ENCODE measurements at places on chromosomes 7 and 10. TPM values are rescaled to one million over a fixed set of nuclear protein-coding genes. Genes with fewer than 3 reads are reported as not detected.

DNA sequence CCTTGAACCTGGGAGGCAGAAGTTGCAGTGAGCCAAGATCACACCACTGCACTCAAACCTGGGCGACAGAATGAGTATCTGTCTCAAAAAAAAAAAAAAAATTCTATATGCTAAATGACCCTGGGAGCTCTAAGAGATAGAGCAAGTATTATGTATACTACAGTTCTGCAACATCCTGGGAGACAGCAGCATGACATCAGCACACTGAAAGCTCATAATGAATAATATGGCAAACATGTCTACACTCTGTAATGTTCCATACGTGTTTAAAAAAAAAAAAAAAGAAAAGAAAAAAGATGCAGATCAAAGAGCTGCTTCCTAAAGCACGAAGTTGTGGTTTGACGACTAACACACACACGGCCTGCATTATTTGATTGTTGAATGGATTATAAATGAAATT lies 72.5 kb downstream of the CUL2 start:
- H3K36me3 ChIP-seq = peaks cover 14% of the 10 kb centered on the region
- H3K4me1 ChIP-seq = peaks cover 2% of the 10 kb centered on the region
- no peak for DNase-seq

GRCh38 chr10:67934336-67934735 lies 49.9 kb downstream of the SIRT1 start:
- H3K4me1 ChIP-seq = no peaks in the 10 kb centered on the region
- no peak overlapping the region for H3K27ac ChIP-seq
- no peak overlapping the region for H3K4me3 ChIP-seq

- H3K4me3 ChIP-seq = peak overlapping the region; percentile 59
- peak overlapping the region; percentile 91 for H3K27ac ChIP-seq
- DNase-seq = no peak
Observed at GRCh38 chr7:101754424-101755159, 62.8 kb upstream of the CUX1 start.

DNA sequence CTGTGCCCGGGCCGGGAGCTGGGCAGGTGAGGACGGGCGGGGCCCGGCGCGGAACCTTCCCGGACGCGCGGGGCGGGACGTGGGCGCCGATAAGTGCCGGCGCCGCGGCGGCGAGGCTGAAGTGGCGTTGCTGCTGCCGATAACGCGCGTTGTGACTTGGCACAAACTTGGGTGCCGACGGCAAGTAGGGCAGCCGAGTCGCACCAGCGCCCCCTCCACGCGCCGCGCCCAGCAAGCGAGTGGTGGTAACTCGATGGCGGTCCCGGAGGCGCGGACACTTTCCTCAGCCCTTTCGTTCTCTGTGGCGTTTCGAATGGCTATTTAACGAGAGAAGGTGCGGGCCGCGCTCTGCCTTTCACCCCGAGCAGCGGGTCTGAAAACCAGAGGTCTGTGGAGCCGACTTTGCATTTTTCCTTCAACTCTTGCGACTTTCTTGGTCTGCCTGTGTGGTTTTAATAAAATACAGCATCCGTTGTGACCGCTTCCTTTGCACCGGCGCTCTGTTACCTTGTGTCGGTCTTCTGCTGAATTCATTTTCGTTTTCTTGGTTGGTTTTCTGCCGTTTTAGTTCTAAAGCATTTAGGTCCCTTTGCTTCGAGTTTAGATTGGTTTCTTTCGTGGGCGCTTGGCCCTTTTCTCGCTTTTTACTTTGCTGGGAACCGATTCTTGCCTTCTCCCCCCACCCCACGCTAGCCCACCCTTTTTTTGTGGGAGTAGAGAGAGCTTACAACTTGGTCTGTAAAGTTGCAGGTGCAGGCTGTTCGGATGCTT lies 701 bp downstream of the STK17A start:
- peaks cover 2% of the 10 kb centered on the region for H3K36me3 ChIP-seq
- DNase-seq = peak; percentile 50
- H3K4me1 ChIP-seq = peaks cover 22% of the 10 kb centered on the region

DNA sequence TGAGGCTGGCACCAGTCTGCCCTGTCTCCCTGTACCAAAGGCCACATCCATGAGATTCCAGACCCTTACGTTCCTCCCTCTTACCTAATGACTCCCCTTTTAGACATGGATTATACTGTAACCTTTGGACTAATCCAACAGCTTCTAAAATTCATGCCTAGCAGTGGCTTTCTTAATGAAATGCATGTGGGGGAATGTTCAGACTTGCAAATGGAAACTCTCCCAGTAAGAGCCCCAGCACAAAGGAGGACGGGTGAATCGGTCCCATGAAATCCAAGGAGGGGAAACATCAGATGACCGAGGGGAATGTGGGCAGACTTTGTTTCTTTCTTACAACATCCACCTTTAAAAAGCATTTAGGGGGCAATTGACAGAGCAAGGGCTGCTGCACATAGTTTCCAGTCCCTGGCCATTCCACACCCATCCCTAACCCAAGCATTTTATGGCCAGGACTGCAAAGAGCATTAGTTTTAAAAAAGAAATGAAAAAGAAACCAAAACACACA lies 71.5 kb downstream of the COL13A1 start:
- H3K4me3 ChIP-seq = no peak overlapping the region
- no peaks in the 10 kb centered on the region for H3K36me3 ChIP-seq
- H3K27me3 ChIP-seq = peaks cover 5% of the 10 kb centered on the region
- H3K27ac ChIP-seq = no peak overlapping the region
- no peak for DNase-seq

DNA sequence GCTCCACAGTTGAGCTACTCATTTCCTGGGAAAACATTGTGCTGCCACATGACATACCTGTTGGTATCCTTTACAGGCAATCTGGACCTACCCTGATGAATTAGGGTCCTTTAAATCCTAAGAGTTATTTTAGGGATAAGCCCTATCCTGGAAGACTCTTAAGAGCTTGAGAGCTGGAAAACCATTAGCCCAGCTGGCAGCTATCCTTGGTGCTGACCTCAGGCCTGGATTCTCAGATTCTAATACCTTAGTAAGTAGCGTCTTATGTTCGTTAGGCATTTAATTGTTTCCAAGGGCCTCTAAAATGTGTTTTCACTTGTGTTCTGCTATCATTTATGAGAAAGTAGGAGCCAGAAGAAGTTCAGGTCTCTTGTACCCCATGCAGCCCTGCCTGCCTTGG lies 93.0 kb upstream of the SORCS3 start:
- DNase-seq = no peak
- no peaks in the 10 kb centered on the region for H3K4me1 ChIP-seq
- H3K27ac ChIP-seq = no peak overlapping the region
- no peak overlapping the region for H3K4me3 ChIP-seq
- H3K27me3 ChIP-seq = peaks cover 39% of the 10 kb centered on the region
- no peaks in the 10 kb centered on the region for H3K36me3 ChIP-seq

Gene MBLAC1
- total RNA-seq = 2.9 TPM

DNA sequence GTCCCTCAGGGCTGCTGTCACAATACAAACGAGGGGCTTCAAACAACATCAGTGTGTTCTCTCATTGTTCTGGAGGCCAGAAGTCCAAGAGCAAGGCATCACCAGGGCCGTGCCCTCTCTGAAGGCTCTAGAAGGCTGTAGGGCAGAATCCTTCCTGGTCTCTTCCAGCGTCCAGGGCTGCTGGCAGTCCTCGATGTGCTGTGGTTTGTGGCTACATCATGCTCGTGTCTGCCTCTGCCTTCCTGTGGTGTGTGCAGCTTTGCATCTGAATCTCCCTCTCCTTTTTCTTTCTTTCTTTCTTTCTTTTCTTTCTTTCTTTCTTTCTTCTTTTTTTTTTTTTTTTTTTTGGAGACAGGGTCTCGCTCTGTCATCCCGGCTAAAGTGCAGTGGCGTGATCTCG lies 103.5 kb downstream of the INSYN2A start:
- no peak overlapping the region for H3K4me3 ChIP-seq
- H3K27ac ChIP-seq = no peak overlapping the region
- no peaks in the 10 kb centered on the region for H3K27me3 ChIP-seq
- peaks cover 26% of the 10 kb centered on the region for H3K36me3 ChIP-seq

DNA sequence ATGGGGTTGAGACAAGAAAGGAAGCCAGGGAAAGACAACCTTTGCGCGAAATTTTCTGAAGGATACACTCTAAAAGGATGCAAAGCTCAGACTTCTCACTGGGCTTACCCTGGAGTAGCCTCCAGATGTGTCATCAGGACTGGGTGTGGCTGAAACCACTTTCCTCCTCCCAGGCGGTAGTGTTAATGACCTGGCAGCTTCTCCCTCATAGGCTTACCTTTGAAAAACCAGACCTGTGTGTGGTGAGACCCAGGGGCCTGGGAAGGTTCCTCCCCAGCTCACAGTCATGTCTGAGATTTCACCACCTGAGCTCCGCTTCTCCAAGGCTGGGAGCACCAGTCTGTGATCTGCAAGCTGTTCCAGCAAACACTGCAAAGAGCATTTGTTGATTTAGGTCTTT lies 93.7 kb downstream of the EPC1 start:
- H3K27me3 ChIP-seq = no peaks in the 10 kb centered on the region
- peaks cover 9% of the 10 kb centered on the region for H3K4me1 ChIP-seq
- peak overlapping the region; percentile 43 for H3K27ac ChIP-seq
- DNase-seq = no peak
- H3K4me3 ChIP-seq = no peak overlapping the region
- H3K36me3 ChIP-seq = no peaks in the 10 kb centered on the region

DNA sequence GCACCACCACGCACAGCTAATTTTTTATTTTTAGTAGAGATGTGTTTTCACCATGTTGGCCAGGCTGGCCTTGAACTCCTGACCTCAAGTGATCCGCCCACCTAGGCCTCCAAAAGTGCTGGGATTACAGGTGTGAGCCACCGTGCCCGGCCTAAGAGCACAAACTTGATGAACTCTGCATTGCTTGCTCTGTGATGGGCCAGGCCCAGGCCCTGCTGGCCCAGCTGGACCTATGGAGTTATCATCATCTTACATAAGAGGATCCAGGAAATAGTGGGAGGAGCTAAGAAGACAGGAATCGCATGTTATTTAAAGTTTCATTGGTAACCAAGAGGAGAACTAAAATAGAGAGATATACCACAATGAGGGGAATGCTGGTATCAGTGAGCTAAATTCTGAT lies 86.9 kb downstream of the DAGLB start:
- H3K27me3 ChIP-seq = no peaks in the 10 kb centered on the region
- H3K4me1 ChIP-seq = no peaks in the 10 kb centered on the region
- H3K36me3 ChIP-seq = no peaks in the 10 kb centered on the region
- H3K27ac ChIP-seq = no peak overlapping the region
- H3K4me3 ChIP-seq = no peak overlapping the region

Gene GPNMB
- 2.7 TPM for total RNA-seq

Gene EPO
- total RNA-seq = 0.27 TPM

Gene ADCK2
- 24.9 TPM for total RNA-seq

GRCh38 chr10:28841625-28842024 lies 164.3 kb downstream of the BAMBI start:
- DNase-seq = no peak
- peak overlapping the region; percentile 79 for H3K27ac ChIP-seq
- H3K27me3 ChIP-seq = no peaks in the 10 kb centered on the region
- peaks cover 59% of the 10 kb centered on the region for H3K4me1 ChIP-seq
- H3K4me3 ChIP-seq = no peak overlapping the region

- no peak overlapping the region for H3K27ac ChIP-seq
- no peaks in the 10 kb centered on the region for H3K36me3 ChIP-seq
- peaks cover 28% of the 10 kb centered on the region for H3K4me1 ChIP-seq
- no peak for DNase-seq
- H3K4me3 ChIP-seq = peak overlapping the region; percentile 32
Observed at GRCh38 chr10:26217396-26218086, 967 bp downstream of the GAD2 start.

GRCh38 chr7:128352636-128353035 lies 8.9 kb downstream of the PRRT4 start:
- H3K27ac ChIP-seq = no peak overlapping the region
- no peak overlapping the region for H3K4me3 ChIP-seq
- DNase-seq = no peak
- H3K4me1 ChIP-seq = peaks cover 15% of the 10 kb centered on the region

- peaks cover 7% of the 10 kb centered on the region for H3K4me1 ChIP-seq
- no peaks in the 10 kb centered on the region for H3K36me3 ChIP-seq
- no peak overlapping the region for H3K4me3 ChIP-seq
- no peaks in the 10 kb centered on the region for H3K27me3 ChIP-seq
Observed at GRCh38 chr10:4981722-4982471, 18.7 kb downstream of the AKR1C1 start.

- no peak overlapping the region for H3K4me3 ChIP-seq
- H3K27ac ChIP-seq = no peak overlapping the region
- DNase-seq = no peak
- H3K36me3 ChIP-seq = no peaks in the 10 kb centered on the region
- H3K27me3 ChIP-seq = peaks cover 3% of the 10 kb centered on the region
Observed at GRCh38 chr10:5376450-5376849, 11.7 kb downstream of the UCN3 start.

DNA sequence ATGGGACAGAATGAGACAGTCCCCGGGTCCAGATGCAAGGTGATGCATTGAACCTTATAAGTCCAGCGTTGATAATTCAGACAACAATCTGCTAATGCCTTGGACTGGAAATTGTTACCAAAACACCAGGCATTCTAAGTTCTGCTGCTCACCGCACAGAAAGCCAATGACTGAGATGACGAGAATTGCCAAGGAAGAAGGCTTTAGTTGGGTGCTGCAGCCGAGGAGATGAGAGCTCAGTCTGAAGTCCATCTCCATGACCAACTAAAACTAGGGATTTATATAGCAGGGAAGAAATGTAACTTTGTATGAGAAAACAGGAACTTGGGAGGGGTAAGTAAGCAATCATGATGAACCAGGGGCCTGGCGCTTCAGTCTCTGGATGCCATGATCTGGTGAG lies 68.7 kb downstream of the PRKCQ start:
- H3K36me3 ChIP-seq = peaks cover 19% of the 10 kb centered on the region
- no peaks in the 10 kb centered on the region for H3K4me1 ChIP-seq
- no peak overlapping the region for H3K27ac ChIP-seq

DNA sequence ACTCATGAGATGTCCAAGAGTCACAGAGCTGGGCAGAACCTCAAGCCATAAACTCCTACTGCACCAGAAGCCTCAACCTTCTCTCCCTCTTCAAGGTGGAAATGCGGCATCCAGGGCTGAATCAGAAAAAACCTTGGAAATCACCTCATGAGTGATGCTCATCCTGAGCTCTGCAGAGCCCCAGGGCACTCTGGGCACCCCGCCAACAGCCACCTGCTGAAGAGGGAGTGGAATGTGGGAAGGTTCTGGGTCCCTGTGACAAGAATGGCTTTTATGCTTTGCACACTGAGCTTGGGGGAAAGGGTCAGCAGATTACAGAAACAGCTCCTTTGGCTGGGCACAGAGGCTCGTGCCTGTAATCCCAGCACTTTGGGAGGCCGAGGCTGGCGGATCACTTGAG lies 18.8 kb downstream of the NUDT1 start:
- peak; percentile 80 for DNase-seq
- H3K36me3 ChIP-seq = peaks cover 26% of the 10 kb centered on the region
- H3K27ac ChIP-seq = peak overlapping the region; percentile 65
- peaks cover 7% of the 10 kb centered on the region for H3K4me1 ChIP-seq
- no peak overlapping the region for H3K4me3 ChIP-seq
- no peaks in the 10 kb centered on the region for H3K27me3 ChIP-seq

Data from mesothelial cell of epicardium (in vitro differentiated cells).